ENCODE measurements at places on chromosomes 3 and 15.

DNA sequence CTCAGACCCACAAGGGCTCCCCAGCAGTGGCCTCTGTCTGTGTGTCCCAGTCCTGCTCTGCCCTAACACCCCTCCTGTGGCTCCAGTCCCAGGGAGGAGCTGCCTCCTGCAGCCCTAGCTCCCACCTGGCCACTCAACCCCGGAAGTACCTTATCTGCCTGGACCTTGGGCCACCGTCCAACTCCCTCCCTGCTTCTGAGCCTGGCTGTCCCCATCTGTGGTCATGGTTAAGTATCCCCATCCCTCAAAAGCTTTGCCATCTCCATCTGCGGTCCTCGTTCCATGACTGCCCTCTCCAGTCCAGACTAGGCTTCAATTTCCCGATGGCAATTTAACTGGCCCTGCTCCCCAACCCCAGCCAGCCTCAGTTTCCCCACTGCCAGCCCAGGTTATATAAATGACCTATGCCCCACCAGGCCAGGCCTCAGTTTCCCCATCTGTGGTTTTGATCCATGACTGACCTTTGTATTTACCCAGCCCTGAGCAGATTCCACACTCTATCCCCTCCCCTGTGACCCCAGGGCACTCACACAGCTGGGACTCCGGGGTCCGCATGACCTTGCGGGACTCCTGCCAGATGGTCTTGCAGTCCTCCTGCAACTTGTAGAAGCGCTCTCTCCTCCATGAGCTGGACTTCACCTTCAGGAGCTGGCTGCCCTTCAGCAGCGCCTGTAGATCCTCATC lies 9.6 kb downstream of the PLCD1 start:
- peak; percentile 70 for DNase-seq

GRCh38 chr3:2023959-2024358 lies 74.7 kb upstream of the CNTN4 start:
- peak; percentile 1 for DNase-seq

DNA sequence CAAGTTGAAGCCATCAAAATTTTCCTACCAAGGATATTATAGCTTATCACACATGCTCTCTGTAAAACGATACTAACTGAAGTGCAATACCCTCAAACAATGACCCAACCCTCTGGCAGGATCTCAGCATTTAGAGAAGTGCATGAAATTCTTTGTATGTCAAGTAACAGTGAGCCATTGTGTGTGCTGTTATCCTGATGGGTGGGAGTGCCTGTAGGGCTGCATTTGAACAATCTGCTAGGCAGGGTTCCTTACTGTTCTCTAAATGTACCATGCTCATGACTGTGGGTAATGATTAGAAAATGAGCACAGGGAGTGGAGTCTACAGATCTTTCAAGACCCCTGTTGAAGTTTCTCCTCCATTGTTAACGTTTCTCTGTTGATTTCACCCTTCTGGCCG lies 398.1 kb downstream of the NSUN3 start:
- no peak for DNase-seq

DNA sequence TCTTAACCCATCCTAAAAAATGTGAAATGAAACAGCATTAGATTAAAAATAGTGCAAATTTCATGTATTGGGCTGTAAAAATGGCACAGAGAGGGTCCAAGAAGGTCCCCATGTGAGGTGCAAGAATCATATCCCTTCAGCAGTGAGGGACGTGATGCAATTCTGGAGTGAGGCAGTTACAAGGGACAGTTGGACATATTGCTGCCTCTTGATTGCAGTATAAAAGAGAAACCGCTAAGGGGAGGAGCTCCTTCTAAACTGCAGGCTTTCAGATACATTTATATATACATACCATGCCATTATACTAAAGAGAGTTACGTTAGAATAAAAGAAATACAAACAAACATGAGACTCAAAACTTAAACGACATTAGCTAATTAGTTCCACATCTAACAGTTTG lies 304.2 kb upstream of the CTNNB1 start:
- DNase-seq: no peak

GRCh38 chr15:68710536-68710935 lies 110.2 kb downstream of the ANP32A start:
- no peak for DNase-seq

- no peak for DNase-seq
Observed at GRCh38 chr3:177478170-177478867, 281.0 kb upstream of the TBL1XR1 start.

DNA sequence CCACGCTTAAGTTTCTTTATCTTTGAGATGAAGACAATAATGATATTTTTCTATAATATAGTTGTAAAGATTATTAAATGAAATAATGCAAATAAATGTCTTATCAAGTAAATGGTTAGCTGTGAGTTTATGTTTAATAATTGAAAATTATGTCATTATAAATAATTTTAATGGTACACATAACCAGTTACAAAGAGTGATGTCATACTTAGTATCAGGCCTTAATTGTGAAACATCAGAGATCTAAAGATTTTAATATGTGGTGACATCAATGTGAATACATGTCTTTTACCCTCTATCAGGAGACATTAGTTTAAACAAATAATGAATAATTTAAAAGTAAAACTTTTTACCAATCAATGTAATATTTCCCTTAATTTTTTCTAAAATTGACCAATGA lies 63.8 kb upstream of the P2RY1 start:
- DNase-seq: no peak

GRCh38 chr3:48919215-48920138 lies 835 bp downstream of the ARIH2 start:
- peak; percentile 26 for DNase-seq

- DNase-seq: no peak
Observed at GRCh38 chr3:111538681-111539083, 3.3 kb upstream of the CD96 start.

- no peak for DNase-seq
Observed at GRCh38 chr15:36843822-36844221, 256.5 kb downstream of the MEIS2 start.

Data from K562 (cell line).